SK-N-SH treated with all-trans-retinoic acid at 6 μM for 48 hours (cell line): ENCODE measurements at places on chromosomes 16 and 17.

- ATAC-seq = peak; percentile 55
Measured at GRCh38 chr17:63445571-63445953, 544 bp downstream of the CYB561 start.

GRCh38 chr16:2532494-2533141 is 1.4 kb upstream of the CEMP1 start:
- peak; percentile 23 for ATAC-seq

DNA sequence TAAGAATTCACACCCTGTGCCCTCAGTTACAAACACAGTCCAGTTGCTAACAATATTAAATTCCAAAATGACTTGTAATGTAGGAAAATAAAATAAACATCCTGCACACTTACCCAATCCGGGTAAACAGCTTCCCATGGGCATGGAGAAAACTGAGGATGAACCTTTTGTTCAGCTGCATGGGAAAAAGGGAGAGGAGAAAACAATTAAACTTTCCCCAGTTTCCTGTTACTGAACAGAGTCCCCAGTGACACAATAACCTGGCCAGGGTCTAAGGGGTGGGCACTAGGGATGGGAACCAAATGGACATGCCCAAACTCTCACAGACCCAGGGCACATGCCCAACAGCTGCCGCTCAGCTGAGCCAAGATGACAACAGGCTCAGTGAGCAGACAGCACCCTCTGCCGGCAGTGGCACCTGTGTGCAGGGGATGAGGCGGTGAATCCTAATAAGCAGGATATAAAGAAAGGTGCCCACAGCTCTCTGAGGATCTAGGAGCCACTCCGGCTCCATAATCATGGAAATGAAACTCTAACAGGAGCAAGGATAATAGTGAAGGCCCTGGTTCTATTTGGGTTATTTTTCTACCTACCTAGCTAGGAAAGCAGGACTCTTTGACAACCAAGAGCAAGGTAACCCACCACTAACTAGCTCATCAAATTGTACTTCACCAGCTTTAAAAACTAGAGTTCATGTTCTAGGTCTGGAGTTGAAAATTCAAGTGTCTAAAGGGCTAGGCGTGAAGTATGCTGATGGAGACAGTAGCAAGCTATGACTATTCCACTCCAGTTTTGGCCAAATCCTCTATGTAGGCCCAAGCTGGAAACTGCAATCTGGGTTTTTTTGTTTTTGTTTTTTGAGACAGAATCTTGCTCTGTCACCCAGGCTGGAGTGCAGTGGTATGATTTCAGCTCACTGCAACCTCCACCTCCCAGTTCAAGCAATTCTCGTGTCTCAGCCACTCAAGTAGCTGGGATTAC is 58.8 kb downstream of the SMG6 start:
- ATAC-seq = peak; percentile 93

DNA sequence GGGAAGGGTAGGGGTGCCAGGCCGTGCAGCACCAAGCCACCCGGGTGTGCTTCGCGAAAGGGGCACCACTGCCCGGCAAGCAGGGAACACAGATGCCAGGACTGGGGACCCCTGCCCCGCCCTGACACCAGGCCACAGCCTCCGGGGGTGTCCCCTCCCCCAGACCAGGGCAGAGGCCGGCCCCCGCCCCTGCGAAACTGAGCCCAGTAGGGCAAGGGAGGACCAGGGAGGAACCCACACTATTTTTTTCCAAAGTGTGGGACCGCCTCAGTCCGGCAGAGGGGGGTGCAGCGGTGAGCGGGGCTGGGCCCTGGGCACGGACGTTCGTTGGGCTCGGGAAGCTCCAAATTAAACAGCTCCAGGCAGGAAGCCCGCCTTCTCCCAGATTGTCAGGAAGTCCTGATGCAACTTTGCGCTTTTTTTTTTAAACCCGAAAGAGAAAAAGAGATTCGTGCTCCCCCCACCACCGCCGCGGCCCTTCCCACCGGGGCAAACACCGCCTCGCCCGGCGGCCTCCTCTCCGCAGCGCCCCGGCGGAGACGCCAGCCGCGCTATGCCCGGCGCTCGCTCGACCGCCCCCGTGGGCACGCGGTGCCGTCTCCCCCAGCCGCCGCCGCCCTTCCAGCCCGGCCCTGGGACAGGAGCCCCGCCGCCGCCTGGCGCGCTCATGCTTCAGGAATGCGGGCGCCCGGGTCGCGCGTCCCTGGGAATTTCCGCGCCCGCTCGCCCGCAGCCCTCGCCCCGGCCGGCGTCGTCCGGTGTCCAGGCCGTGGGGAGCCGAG is 755 bp downstream of the PIEZO1 start:
- ATAC-seq = peak; percentile 64

- ATAC-seq = no peak
Measured at GRCh38 chr17:14699574-14700185, 398.8 kb downstream of the HS3ST3B1 start.

GRCh38 chr16:66262253-66263167 is 104.0 kb upstream of the CDH5 start:
- ATAC-seq = no peak

GRCh38 chr17:27578718-27579085 is 52.3 kb upstream of the LGALS9 start:
- ATAC-seq = no peak

- no peak for ATAC-seq
Measured at GRCh38 chr16:5977329-5977728, 879.7 kb upstream of the EEF2KMT start.

- no peak for ATAC-seq
Measured at GRCh38 chr16:82886146-82886545, 259.4 kb downstream of the CDH13 start.

DNA sequence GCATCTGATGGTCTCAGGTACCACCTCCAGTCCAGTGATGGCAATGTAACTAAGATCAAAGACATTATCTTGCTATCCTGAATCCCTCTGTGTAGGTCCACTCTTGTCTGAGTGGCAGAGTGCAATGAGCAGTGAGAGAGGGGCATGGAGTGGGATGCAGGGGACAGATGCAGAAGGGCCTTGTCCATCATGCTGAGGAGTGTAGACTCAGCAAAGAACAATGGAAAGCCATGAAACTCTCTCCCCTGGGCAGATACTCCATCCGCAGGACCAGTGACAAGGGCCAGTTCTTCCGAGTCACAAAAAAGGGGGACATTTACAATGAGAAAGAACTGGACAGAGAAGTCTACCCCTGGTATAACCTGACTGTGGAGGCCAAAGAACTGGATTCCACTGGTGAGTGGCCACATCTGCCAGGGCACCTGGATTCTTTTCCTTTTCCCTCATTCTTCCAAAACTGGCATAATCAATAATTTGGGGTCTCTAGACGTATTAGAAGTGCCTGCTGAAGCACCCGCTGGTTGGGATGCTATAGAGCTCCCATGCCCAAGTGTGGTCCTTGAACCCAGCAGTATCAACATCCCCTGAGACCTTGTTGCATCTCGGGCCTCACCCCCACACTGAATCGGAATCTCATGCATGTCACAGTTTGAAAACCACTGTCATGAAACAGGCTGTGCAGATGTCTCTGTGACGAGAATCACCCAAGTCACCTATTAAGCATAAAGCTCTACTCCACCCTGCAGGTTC is 29.5 kb downstream of the CDH5 start:
- no peak for ATAC-seq

- no peak for ATAC-seq
Measured at GRCh38 chr17:63191610-63192009, 225.6 kb downstream of the TANC2 start.

GRCh38 chr17:17737961-17738894 is 57.0 kb downstream of the RAI1 start:
- no peak; the same call in 2 of the 3 replicates for ATAC-seq

DNA sequence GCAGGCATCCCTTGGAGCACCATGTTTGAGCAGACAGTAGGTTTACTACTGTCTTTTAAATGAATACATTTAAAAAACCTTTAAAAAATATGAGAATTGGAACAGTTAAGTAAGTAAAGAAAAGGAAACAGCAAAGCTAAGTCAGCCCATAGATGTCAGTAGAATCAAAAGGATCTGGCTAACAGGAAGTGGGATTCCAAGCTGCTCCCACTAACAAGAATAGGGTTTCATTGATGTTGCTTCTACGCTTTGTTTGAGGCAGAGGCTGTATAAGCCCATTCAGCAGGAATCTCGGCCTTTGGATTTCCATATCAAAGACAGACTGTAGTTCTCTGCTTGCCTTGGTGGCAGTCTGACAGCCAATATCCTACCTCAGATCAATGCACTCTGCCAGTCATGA is 122.9 kb upstream of the ELAC2 start:
- ATAC-seq = no peak

GRCh38 chr16:1665829-1666228 is 12.2 kb upstream of the JPT2 start:
- no peak for ATAC-seq

GRCh38 chr16:87535855-87536794 is 43.3 kb upstream of the ZCCHC14 start:
- no peak for ATAC-seq

DNA sequence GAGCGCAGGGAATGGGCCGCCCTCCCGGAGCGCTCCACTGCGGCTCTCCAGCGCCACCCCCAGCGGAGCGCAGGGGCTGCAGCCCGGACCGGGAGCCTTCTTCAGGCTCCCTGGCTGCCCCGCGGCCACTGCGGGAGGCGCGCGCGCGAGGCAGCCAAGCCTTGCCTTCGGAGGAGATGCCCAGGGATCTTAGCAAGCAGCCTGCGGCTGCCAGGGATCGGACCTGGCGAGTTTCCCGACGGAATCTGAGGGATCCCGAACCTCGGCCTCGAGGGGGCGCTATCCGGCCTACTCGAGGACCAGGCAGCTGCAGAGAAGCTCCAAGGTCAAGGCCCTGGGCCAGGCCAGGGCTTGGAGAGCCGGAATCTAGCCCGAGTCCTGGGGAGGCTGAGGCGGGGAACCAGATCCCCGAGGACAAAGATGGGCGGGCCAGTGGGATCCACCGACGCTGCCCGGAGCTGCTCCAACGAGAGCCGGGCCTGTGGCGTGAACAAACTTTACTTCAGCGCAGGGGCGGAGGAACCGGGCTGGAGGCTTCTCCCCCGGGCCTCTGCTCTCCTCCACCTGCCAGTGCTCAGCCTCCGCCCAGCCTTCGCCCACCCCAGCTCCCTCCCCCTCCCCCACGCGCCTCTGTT is at the start of gene IRX6:
TSS of gene IRX6 (plus strand) at position 567 of the 635 bp plus-strand sequence. CDS start 889 bp downstream, outside the sequence.
- ATAC-seq = peak; percentile 62

- ATAC-seq = no peak
Measured at GRCh38 chr16:89034971-89035668, 58.1 kb upstream of the CBFA2T3 start.

GRCh38 chr16:73864868-73865267 is 431.7 kb upstream of the PSMD7 start:
- ATAC-seq = no peak

GRCh38 chr17:80845863-80846671 is 145.6 kb upstream of the CHMP6 start:
- no peak for ATAC-seq

DNA sequence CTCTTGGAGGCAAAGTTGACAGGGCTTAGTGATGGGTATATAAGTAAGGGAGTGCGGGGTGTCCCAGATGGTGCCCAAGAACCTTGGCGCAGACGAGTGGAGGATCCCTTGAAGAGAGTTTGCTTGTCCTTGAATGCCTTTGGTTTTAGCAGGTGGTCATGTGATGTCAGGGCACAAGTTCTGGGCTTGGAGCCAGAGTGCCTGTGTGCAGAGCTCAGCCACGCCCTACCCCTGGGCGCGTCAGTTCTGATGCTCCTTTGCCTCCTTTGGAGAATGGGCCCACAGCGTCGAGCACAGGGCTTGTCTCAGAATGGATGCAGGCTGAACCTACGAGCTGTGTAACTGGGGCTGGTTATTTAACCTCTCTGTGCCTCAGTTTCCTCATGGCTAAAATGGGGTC is 412.2 kb upstream of the EEF2KMT start:
- no peak for ATAC-seq

DNA sequence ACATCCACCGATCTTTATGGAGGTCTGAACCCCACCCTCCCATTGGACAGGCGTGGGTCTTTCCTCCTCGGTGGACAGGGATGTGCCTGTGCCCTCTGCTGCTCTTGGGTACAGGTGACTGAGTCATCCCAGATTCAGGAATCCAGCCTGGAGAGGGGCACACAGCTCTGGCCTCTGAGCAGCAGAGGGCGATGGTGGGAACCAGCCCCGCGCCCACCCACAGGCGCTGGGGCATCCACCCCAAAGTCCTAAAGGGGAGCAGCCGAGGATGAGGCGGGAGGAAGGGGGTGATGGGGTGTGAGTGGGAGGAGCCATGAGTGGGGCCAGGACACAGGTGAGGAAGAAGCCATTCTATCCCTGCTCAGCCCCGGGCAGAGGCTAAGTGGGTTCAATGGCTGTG is 35.0 kb downstream of the ENGASE start:
- peak; percentile 17; the same call in 1 of the 3 replicates for ATAC-seq

- ATAC-seq = no peak
Measured at GRCh38 chr16:15954814-15955151, 5.4 kb downstream of the ABCC1 start.

DNA sequence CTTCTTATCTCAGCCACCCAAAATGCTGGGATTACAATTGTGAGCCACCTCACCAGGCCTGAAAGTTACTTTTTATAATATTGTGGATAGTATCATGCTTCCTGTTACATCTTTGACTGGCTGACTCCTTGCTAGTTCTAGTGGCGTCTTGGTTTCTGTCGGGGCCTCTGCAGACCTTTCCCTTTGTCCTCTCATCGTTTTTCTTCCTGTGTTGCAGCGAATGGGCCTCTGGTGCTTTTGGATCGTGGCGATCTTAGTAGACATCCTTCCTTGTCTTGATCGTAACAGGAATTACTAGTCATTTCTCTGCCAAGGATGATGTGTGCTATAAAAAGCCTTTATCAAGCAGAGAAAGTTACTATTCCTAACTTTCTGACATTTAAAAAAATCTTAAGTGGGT is 20.8 kb downstream of the ASPSCR1 start:
- ATAC-seq = no peak
